NCI-H2029 treated with DMSO at 0.1 percent for 48 hours (cell line): ENCODE measurements at places on chromosomes 12 and 14.
A peak's percentile ranks its signal among the peaks of the same experiment; 100 is the strongest.

- DNase-seq, result no peak
Measured at GRCh38 chr14:100622224-100622623, 35.0 kb upstream of the BEGAIN start.

DNA sequence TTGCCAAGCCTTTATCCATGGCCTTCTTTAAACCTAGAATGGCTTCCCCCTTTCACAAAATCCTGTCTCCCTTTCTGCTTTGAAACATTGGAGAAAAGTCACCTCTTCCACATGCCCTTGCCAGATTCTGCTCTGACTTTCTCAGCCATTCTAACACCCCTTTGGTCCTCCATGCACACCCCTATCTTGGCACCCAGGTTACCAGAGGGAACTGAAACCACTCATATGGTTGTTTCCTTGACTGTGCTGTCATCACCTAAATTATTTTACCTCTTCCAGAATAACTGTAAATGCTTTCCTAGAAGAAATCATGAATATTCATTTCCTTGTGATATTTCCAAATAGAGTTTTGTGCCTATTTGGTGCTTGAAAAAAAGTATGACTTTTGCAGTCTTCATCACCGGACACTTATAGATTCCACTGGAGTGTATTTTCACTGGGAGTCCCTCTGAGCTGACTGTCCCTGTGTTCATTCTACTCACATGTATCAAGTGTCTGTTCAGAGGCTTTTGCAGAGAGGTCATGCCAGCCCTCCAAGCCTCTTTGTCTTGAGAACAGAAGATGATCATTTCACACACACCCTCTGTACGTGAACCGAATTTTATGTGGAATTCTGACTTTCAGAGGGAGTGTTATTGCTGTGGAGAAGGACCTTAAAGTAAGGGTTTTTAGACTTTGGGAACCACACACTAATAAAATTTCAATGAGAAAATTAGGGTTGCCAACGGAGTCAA is 74.1 kb downstream of the PLXNC1 start:
- DNase-seq, result no peak

GRCh38 chr14:29459969-29460560 is 467.6 kb downstream of the PRKD1 start:
- no peak for DNase-seq

GRCh38 chr14:53149668-53150316 is 3.3 kb downstream of the DDHD1 start:
- DNase-seq, result no peak

DNA sequence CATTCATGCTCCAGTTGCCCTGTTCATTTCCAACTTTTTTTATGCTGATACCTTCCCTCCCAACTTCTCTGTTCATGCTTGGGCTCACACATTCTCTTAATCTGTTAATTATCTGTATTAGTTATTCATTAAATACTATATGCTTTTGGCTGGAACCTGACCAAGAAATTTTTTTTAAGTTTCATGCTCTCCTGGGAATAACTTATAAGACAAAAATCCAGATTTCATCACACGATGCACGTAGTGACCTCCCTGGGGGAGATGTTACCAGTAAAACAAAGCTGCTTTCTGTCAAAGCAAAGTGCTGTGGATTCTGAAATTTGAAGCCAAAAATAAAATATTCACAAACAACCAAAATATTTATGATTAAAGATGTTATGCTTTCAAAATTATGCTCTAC is 215.0 kb upstream of the USP15 start:
- DNase-seq, result no peak

DNA sequence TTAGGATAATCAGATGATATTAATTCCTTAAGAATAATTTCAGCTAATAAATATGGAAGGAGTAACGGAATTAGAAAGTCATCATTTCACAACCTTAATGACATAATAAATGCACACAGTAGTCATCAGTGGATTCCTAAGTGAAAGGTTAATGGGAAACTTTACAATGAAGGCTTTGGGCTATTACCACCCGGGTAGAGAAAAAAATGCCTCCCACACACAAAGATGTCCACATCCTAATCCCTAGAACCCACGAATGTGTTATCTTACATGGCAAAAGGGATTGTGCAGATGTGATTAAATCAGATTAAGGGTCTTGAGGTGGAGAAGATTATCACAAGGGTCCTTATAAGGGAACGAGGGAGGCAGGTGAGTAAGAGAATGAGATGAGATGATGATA is 5.6 kb downstream of the TMED10 start:
- DNase-seq, result no peak

DNA sequence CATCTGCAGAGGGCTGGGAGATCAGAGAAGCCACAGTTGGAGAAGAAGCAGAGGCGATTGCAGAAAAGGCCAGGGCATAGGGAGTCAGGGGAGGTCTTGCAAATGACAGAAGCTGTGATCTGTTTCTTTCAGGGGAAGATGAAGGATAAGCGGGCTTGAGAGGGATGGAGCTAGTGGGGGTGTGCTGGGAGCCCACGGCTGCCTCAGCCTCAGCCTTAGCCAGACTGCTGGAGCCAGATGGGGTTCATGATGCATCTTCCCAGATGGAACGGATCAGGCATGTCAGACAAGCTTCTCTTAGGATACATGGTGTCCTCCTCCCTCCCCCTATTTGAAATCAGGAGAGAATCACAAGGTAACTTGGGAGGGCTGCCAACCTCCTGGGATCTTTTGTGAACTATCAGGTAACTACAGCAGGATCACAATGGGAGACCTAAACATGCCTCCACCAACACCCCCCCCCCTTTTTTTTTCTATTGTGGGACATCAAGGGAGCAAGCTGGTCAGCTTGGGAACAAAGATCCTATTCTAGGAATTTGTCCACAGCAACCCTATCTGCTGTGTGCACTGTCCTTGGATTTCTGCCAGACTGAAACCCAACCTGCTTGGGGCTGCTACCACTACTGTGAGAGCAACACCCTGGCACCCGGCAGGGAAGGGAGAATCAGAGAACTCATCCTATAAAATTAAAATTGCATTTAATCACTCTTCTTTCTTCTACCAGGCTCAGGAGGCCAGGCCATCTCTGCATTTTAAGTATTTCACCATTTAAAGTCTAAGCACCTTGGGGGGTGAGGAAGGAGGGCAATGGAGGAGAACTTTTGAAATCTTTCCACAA is 10.7 kb upstream of the ATP2A2 start:
- peak; percentile 82 for DNase-seq

- no peak for DNase-seq
Measured at GRCh38 chr12:131060011-131060703, 106.5 kb downstream of the ADGRD1 start.

- DNase-seq, result no peak
Measured at GRCh38 chr12:110776410-110776809, 33.7 kb upstream of the PPP1CC start.
